SW480 (cell line): ENCODE measurements at places on chromosomes 3 and 15.

DNA sequence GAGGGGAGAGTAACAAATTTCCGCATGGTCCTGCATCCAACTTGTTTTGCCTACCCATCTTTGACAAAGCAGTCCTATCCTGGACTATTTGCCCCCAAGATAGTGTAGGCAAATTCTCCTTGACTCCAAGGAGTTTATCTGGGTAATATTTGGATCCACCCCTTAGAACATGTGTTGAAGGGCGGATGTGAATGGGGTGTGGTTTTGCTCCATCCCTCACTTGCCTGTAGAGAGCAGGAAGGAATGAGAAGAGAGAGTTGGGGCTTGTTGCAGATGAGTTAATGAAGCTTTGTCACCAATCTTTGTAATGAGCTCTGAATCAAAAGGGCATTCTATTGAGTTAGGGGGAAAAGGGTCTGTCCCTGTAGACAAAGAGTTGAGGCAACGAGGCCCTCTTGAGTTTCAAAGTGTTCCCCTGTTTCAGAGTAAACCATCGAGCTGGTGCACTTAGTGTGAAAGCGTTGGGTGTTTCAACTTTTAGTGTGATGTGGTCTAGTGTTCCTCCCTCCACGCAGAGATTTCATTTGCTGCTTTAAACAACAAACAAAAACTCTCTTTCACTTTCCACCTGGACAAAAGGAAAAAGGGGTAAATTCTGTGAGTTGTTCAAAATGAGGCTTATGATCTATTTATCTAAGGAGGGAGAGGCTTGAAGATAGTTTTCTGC is 42.2 kb upstream of the PPARG start:
- DNase-seq = no peak

DNA sequence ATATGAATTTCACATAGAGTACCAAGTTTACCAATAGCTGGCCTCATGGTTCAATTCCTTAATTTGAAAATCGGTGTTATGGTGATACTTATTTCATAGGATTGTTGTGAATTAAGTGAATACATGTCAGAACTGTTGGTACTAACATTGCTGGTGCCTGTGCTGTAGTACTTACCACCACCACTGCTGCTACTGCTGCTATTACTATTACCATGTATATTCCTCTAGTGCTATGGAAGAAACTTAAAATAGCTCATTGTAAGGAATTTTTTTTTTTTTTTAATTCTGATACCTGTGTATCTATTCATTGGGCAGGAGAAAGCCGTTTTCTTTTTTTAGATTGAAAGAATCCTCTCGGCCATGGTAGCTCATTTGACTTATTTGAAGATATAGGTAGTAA is 3.6 kb downstream of the FYTTD1 start:
- no peak for DNase-seq

DNA sequence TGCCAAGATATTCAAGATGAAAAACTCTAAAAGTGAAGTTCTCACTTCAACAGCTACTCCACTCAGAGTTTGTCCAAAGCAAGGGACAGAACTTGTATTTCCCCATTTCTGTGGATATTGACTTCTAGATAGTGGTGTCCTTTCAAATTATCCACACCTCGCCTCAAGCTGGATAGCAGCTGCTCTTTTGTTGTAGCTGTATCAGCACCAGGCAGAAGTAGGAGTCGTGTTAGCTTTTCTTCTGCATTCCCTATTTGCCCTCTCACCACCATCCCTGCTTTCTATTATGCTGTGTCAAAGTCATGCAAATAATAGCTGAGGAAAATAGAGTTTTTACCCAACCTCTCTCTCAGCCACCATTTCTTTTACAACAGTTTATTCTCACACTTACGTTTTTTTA is 303.8 kb downstream of the EPHA3 start:
- no peak for DNase-seq

- DNase-seq = peak; percentile 12
These were observed 90.2 kb upstream of the LMOD3 start for GRCh38 chr3:69212411-69213160.

GRCh38 chr15:71364117-71364584 is 248.9 kb downstream of the THSD4 start:
- DNase-seq = peak; percentile 18

DNA sequence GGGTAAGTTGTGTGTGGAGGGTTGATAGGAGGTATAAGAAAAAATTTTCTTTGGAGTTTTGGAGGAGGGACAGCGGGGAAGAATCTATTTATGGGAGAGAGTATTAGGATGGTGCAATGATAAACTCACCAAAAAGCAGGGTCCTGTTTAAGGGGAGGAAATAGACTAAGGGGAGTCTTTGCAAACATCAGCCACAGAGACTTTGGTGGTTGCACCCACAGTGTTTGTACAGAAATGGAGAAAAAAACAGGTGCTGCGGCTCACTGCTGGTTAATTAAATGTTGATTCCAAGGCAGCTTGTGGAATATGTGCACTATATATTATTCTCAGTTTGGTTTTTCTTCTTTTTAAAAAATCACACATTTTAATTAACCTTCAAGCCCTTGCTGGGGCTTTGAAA is 182.1 kb downstream of the NECTIN3 start:
- DNase-seq = no peak

DNA sequence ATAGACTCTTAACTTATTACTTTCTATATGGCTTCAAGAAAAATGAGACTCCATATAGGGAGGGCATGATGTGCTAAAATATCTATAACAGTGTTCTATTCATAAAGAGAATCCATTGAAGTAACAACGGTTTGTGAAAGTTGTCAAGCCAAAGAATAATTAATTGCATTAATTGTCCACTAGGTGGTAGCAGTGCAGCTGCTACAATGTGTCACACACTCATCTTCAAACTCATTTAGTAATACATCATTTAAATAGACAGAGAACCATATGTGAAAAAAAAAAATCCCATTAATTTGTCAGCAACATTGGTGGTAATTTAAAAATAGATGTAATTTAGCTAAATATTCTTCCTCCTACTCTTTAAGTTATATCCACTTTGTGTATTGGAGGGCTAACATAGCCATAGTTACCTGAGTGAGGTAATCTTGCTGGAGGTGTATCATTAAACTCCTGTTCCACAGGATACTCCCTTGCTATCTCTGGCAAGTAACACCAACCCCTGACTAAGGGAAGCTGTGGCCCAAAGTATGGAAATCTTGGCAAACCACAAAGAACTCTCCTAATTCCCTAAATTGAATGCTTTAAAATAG is 3.7 kb upstream of the CPA3 start:
- peak; percentile 64 for DNase-seq

GRCh38 chr15:57572468-57572867 is 19.2 kb upstream of the MYZAP start:
- no peak for DNase-seq

DNA sequence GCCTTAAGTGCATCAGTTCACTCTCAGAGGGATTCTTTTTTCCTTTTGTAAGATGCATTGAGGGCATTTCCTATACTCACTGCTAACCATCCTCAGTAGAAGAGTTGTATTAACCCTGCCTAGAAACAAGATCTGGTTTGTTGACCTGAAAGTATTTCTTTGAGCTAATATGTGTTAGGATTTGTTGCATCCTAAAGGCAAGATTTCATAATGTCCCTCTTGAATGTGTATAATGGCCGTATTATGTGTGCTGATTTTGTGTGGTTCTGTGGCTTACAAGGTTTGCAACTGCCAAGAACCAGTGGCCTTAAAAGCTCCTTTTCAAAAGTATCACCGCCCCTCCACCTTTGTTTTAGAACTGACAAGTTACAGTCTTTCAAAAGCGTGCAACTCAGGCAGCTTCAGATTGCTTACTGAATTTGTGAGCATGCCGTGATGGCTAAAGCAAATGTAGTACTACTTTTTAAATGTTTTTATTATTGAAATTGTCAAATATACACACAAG is 182.0 kb upstream of the BHLHE40 start:
- DNase-seq = no peak

DNA sequence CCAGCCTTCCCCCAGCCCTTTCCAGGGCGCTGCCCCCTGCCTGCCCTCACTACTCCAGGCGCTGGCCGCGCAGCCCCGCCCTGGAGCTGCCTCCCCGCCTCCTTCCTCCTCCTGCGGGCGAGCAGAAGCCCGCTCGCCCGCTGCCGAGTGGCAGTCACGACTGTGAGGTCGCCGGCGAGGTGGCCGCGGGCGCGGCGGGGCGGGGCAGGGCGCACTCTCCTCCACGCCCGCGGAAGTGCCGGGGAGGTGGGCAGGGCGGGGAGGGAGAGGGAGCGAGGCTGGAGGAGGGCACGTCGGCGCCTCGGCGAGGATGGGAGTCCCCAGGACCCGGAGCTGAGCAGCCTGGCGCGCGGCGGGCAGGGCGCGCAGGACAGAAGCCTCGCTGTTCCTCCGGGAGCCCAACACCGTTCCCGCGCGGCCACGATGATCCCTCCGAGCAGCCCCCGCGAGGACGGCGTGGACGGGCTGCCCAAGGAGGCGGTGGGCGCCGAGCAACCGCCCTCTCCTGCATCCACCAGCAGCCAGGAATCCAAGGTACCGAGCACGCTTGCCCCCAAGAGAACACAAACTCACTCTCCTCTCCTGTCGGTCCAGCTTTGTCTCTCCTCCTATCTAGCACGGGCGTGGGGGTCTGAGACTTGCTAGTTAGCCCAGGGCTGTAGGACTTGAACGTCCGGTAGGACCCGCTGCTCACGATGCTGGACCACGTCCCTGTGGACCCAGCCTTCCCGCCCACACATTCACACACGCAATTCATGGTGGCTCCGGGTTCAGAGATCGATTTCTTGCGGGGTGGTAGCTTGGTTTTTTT is at the start of gene STAC:
Gene STAC (plus strand): TSS at position 284 of the 811 bp plus-strand sequence. CDS start 140 bp downstream, at position 424.
- peak; percentile 22 for DNase-seq

GRCh38 chr15:56868170-56868569 is 50.3 kb upstream of the TCF12 start:
- DNase-seq = no peak

DNA sequence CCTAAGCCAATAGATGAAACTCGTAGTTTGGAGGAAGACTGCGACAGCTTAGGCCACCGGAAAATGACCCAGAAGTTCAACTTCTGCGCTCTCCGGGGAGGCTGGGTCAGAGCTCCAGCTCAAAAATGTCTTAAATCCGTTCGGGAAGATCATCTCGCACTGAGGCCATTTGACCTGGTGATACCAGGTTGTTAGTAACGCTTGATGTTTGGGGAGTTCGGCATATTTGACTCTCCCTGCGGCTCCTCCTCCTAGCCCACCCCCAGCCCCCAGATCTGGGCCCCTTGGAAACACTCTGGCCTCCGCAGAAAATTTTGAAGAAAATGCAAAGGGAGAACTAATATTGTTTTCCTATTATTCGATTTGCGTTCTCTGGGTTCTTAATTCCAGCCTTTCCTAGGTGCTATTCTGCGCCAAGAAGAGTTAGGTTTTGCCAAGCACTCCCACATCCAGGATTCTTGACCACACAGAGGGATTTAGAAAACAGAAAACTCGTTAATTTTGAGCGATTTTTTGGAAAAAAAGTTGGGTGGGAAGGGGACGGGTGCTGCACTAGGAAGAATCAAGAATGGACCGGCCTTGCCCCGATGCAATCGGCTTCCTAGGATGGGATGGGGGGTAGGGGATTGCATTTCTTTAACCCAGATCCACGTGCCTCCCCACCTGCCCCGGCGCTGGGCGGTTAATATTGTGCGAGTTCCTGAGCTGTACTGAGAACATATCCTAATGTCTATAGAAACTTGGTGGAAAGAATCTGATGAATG is 50.0 kb downstream of the ZIC4 start:
- no peak for DNase-seq

- no peak for DNase-seq
These were observed 4.7 kb downstream of the RNF111 start for GRCh38 chr15:58992181-58992580.
